ENCODE measurements at places on chromosomes 5 and 9.

- no peak for DNase-seq
Measured at GRCh38 chr9:95349091-95350038, 31.9 kb upstream of the FANCC start.

DNA sequence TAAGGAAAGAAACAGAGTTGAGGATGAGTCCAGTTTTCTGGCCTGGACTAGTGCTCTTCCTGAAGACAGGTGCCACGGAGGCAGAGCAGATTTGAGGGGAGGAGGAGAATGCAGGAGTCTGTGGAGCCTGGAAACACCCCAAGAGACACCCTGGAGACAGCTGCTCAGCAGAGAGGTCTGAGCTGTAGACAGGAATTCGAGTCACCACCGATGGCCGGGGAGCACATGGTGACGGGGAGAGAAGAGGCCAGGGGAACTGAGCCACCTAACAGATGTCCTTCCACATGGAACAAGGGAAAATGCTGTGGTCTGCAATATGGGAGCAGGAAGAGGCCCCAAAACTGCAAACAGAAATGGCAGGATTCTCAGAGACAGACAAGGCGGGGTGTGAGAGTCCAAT, 22.9 kb downstream of the CPLX2 start:
- DNase-seq = no peak

- no peak for DNase-seq
Measured at GRCh38 chr5:93421468-93421867, 159.6 kb downstream of the NR2F1-AS1 start.

DNA sequence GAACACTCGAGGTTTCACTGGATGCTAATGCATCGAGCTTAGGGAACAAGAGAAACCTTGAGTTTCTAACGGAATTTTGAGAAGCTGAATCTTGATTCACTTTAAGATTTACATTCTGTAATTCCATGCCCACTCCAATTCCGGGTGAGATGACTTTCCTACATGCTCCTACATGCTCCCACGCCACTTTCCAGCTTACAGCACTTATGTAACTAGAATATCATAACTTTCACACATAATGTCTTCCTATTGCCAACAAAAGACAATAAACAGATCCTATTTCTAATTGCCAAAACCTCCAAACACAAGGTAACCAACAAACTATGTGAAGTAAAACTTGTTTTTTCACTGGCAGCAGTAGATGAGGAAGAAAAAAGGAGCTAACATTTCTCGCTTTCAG, 72.9 kb downstream of the ECPAS start:
- no peak for DNase-seq

DNA sequence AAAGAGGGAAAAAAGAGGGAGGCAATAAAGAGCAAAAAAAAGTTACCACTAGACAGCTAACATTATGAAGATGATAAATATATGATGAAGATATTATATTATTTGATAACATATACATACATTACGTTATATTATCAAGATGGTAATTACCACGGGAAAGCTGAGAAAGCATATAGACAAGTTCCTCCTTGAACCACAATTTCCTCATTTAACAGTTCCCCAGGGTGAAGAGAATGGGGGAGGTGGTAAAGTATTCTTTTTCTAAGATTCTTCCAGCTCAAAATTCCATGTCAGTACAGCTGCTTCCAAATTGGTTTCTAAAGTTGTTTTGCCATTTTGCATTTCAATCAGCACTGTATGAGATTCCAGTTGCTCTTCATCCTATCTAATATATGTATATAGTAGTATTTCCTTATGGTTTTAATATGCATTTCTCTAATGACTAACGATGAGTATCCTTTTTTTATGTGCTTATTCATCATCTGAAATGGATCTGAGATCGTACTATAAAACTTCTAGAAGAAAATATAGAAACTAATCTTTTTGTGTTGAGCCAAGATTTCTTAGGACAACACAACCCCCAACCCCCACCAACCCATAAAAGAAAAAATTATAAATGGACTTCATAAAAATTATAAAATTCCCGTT, 49.5 kb upstream of the C9orf72 start:
- no peak for DNase-seq

DNA sequence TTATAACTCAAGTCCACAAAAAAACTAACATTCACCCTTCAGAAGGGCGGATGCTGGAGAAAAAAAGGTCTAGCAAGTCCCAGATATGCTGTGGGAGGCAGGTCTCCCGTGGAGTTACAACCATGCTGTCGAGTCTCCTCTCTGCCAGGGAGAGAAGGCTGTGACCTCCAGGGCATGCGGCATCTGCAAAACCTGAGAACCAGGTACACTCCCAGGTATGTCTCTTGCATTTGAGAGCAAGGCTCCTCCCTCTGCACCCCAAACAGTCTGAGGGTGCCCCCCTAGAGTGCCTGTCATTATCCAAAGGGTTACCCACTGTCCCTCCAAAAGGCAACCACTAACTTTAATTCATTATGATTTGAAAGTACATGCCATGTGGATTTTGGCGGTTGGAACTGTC, 134.0 kb downstream of the IRX2 start:
- no peak for DNase-seq

DNA sequence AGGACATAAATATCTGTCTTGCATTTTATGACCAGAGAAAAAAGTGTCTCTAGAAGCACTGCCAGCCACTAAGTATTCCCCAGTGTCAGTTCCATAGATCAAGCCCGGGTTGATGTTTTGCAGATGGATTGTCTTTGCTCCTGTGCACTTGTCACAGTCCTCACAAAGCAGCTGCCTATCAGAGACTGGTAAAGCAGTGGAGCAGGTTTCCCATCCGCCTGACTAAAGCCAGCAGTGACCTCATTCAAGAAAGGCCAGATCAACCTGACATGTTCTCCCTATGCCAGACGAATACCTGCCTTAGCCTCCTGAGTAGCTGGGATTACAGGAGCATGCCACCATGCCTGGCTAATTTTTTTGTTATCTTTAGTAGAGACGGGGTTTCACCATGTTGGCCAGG, 26.8 kb upstream of the GARNL3 start:
- DNase-seq = no peak
